CD4-positive, CD25-positive, alpha-beta regulatory T cell (primary cell): ENCODE measurements at places on chromosomes 2 and 18. TPM values are rescaled to one million over a fixed set of nuclear protein-coding genes. Genes with fewer than 3 reads are reported as not detected.

Gene TSGA10
- polyA plus RNA-seq = 9.1 TPM

Gene DSC3
- not detected for polyA plus RNA-seq

Gene SNTG2
- not detected for polyA plus RNA-seq

Gene PTGR3
- 33.3 TPM for polyA plus RNA-seq

Gene PNKD
- polyA plus RNA-seq = 96.2 TPM

Gene RNU2-63P
- 6.3 TPM for polyA plus RNA-seq

Gene POTEJ
- polyA plus RNA-seq = not detected

Gene HNMT
- polyA plus RNA-seq = not detected

Gene TUBA4A
- polyA plus RNA-seq = 261 TPM

Gene TUBB8B
- polyA plus RNA-seq = not detected

Gene FASTKD2
- 17.5 TPM for polyA plus RNA-seq

Gene BOLL
- not detected for polyA plus RNA-seq

Gene ITPRIPL1
- polyA plus RNA-seq = 17.5 TPM

Gene CXCR1
- polyA plus RNA-seq = 0.53 TPM

Gene ATP6V1B1
- polyA plus RNA-seq = not detected

Gene DYNAP
- not detected for polyA plus RNA-seq

Gene LAPTM4A
- polyA plus RNA-seq = 134 TPM

Gene NEU4
- polyA plus RNA-seq = not detected

Gene WNT6
- polyA plus RNA-seq = not detected

Gene TMEM178A
- not detected for polyA plus RNA-seq

Gene HJURP
- polyA plus RNA-seq = 0.34 TPM

Gene COL6A3
- 0.18 TPM for polyA plus RNA-seq

Gene ZC3H8
- polyA plus RNA-seq = 11.7 TPM

Gene SERPINB2
- not detected for polyA plus RNA-seq

Gene CNDP1
- not detected for polyA plus RNA-seq

Gene FN1
- 0.84 TPM for polyA plus RNA-seq

Gene MYL12B
- polyA plus RNA-seq = 980 TPM

Gene APCDD1
- polyA plus RNA-seq = not detected

Gene MOCOS
- polyA plus RNA-seq = not detected

Gene DCC
- not detected for polyA plus RNA-seq

Gene POU3F3
- not detected for polyA plus RNA-seq

Gene ANKRD53
- polyA plus RNA-seq = not detected

Gene TFPI
- polyA plus RNA-seq = not detected

Gene GNLY
- polyA plus RNA-seq = 9.8 TPM

Gene HOXD8
- not detected for polyA plus RNA-seq

Gene PAX3
- polyA plus RNA-seq = not detected

Gene CD226
- polyA plus RNA-seq = 15.4 TPM

Gene SKOR2
- polyA plus RNA-seq = not detected

Gene HSPE1
- 133 TPM for polyA plus RNA-seq

Gene IGFBP2
- polyA plus RNA-seq = not detected

Gene OXER1
- polyA plus RNA-seq = not detected

Gene LRATD1
- not detected for polyA plus RNA-seq

Gene B3GNT7
- polyA plus RNA-seq = not detected

Gene HRH4
- 0.18 TPM for polyA plus RNA-seq

Gene CAPG
- 74.7 TPM for polyA plus RNA-seq

Gene SERPINB13
- not detected for polyA plus RNA-seq

Gene LHCGR
- polyA plus RNA-seq = not detected

Gene MC5R
- not detected for polyA plus RNA-seq

Gene IL37
- polyA plus RNA-seq = not detected

Gene TMEM247
- polyA plus RNA-seq = not detected

Gene ESPNL
- not detected for polyA plus RNA-seq

Gene INHBB
- not detected for polyA plus RNA-seq

Gene AGXT
- not detected for polyA plus RNA-seq

Gene EFR3B
- not detected for polyA plus RNA-seq

Gene ANKRD36
- polyA plus RNA-seq = 7.5 TPM

Gene MEX3C
- polyA plus RNA-seq = 9.8 TPM
